ENCODE measurements at places on chromosomes 6 and 20.

DNA sequence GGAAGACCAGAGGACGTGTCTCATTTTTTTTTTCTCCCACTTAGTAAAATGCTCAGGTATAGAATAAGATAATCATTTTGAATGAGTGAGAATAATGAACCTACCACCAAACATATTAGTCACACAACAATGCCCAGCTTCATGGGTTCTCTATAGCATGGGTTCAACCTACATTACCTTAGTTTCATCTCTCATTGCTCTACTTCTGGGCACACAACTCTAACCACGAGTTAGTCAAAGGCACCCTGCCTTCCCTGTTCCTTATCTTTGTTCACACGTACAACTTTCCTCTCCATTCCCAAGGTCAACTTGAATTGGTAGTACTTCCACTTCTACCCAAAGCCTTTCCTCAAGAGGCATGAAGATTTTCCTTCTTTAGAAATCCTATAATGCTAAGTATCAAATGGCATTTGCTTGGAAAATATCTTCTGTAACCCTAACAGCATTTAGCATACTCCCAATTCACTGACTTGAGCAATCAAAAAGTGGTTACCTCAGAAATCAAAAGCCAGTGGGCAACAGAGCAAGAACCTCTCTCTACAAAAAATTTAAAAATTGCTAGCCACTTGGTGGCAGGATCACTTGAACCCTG lies 20.9 kb downstream of the DEK start:
- DNase-seq: no peak

DNA sequence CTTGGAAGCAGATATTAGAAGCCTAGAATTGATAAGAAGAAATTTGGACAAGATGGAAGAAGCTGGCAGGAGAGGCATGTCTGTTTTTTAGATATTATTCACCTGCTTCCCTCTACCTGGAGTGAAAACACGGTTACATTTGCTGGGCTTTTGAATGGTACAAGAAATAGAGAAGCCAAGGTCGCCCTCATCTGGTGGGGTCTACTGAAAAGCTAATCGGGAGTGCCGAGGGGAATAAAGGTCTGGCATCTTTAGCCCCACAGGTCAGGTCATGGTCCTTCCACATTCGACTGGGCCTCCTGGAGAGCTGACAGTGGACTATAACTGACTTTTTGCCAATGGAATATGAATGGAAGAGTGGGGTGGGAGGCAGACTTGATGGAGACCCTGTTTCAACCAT lies 4.6 kb upstream of the C2 start:
- no peak for DNase-seq

DNA sequence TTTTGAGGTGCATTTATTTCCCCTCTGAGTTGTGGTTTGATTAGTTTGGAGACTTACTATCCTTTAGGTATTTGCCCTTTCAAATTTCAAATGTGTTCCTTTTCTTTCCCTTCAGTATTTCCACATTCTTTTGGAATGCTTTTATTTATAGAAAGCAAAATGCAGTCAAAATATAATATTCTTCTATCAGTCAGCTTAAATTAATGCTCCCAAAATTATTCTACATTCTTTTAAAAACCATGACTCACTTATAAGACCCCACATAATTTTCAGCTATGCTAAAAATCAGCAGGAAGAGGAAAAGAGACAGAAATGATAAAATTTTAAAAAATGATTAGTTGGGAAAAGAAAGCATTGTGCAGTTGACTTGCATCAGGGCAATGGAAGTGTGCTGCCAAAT lies 180.0 kb upstream of the SMLR1 start:
- DNase-seq: no peak

DNA sequence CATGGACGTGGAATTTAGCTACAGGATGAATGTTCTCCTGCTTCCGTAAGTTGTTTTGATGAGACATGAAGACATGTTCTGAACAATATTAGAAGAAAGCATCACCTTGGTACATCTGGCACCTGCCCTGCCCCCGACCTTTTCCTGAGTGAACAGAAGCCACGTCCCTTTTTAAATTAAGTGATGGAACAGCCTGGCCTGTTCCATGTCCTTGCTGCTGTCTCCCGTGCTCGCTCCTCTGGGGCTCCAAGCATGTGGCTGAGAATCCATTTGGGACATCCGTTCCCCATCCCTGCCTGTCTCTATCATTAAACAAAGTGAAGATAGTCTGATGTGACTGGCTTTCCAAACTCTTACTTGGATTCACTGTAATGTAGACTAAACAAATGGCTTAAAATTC lies 36.4 kb downstream of the ERMARD start:
- no peak for DNase-seq

GRCh38 chr6:89819336-89820130 lies at the start of gene MDN1:
Gene MDN1 (minus strand): TSS chr6:89819794. CDS start chr6:89819607, 187 bp downstream.
- peak; percentile 93 for DNase-seq

DNA sequence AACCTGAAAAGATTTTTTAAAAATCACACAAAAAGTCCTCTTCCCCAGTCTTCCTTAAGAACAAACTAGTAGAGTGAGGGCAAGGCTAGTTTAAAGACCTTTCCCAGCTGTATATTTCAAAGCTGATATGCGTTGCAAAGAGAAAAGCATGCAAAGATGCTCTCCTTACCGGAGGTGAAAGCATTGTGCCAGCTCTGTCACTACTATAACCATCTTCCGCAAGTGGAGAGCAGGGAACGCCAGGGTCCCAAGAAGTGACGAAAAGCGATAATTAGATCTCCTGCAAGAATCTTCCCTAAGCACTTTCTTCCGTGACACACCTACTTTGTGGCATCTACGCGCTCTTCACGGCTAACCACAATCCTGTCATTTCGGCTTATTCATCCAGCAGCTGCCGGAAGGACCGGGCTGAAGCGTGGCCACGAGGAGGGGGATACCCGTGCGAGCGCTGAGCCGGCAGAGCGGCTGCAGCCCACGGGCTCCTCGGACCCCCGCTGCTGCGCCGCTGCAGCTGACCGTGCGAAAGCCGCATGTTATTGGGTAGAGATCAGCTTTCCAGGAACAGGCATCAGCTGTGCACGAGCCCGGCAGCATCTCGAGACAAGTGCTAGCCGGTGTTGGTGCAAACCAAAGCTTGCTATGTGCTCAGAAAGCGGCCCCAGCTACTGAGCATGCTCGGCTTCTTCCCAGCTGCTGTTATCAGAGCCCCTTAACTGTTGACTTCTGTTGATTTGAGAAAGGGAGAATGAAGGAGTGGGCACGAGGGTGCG lies 57.2 kb upstream of the ARHGAP18 start:
- DNase-seq: peak; percentile 10

DNA sequence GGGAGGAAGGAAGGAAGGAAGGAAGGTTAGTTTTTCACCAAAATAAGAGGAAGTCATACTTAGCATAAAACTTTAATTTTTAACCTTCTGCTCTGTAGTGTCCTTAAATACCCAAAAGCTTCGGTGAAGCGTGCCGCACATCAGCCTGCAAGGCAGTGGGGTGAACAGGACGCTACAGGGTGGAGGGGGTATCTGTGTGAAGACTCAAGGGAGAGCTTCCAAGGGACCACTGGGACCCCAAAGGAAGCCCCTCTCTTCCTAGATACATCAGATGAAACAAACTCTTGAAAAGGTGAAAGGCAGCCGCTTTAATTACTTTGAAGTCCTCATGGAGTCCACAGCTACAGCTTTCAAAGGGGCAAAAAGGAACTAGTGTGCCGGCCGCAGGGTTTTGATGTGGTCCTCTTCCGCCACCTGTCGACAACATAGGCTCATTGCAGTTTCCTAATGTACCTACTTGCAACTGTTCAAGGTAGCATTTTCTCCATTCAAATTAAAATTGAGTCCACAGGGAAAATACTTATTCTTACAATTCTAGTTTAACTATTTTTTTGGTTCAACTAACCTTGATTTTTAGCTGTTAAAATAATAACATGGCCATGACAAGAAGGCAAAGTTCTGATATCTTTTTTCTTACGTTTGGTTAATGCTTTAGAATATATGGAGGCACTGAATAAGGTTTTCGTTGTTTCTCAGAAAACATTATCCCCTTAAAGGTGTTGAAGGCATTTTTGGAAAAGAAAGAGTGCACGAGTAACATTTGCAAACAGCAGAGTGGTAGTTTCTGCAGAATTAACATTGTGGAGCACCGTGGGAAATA lies 135.0 kb upstream of the RIPOR2 start:
- DNase-seq: peak; percentile 93

GRCh38 chr6:32406857-32407256 lies at the start of gene BTNL2:
Gene BTNL2 (minus strand): TSS chr6:32407181. CDS start chr6:32407123, 58 bp downstream.
- DNase-seq: no peak

- DNase-seq: peak; percentile 68
These were observed 104.8 kb downstream of the AGPAT4 start for GRCh38 chr6:161169035-161169434.

DNA sequence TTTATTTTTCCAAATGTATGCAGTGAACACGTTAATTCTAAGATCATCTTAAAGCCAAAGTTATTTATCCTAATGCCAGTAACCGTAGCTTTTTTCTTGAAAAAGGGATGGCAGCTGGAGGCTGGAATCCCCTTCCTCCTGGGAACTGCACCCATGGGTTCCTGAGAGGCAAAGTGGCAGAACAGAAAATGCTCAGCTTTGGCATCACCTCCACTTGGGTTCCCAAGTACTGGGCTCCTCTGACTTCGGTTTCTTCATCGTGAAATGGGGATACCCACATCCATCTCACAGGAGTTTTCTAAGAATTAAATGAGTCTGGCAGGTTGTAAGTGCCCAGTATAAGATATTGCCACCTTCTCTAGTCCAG lies 6.2 kb upstream of the DDX43 start:
- DNase-seq: no peak

DNA sequence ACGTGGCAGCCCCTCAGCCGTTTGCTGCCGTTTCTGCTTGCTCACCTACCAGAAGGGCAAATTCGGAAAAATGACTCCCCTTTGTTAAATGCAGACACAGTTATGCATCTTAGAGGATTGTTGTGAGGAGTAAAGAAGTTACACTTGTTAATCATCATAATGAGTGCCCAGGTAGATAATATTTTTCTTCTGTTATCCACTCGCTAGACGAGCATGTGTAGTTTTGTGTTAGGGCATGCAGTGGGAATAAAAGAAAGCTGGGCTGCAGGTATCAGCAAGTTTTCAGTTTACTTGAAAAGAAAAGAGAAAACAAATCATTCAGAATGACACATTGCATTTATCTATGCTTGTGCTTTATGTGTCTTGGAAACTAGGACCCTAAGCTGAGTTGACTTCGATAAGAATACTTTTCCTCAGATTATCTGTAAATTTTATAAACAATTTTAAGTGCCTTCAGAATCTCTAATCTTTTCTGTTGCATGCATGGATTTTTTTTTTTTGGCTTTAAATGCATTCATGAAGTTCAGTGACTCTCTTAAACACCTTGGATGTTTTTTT lies 365.3 kb downstream of the QKI start:
- no peak for DNase-seq

GRCh38 chr20:58241766-58242465 lies 13.5 kb upstream of the ANKRD60 start:
- DNase-seq: no peak

DNA sequence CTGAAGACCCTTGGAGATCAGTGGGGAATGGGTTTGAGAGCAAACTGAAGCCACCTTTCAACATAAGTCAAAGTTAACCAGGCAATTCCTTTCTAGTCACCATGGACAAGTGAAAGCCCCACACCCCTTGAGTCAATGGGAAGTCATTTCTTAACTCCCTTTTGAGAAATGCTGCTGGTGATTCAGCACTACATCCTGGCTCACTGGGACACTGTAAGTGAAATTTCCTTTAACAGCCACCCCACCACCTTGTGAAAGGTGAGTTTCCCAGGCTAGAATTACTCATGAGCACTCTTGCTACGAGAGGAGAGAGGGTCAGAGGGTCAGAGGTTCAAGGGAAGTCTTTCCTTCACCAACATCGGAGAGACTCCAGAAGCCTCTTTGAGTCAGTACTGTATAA lies 93.3 kb upstream of the MARCKS start:
- no peak for DNase-seq

GRCh38 chr6:43454696-43455530 lies 435 bp downstream of the DLK2 start:
- peak; percentile 38 for DNase-seq

DNA sequence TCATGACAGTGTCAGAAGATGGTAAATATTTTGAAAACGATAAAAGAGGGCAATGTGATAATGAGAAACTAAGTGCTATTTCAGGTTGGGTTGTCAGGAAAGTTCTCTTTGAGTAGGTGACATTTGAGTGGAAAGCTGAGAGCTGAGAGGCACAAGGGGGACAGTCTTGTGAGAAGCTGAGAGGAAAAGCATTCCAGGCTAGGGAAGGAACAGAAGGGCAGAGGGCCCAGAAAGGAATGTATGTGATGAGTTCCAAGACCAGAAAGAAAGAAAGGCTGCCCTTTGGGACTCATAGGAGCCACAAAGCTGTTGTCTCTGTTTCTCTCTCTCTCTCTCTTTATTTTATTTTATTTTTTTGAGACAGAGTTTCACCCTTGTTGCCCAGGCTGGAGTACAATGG lies 7.6 kb upstream of the RNF182 start:
- DNase-seq: no peak

GRCh38 chr20:31781945-31782344 lies 37.2 kb upstream of the MYLK2 start:
- no peak for DNase-seq

GRCh38 chr6:79525272-79526100 lies 11.7 kb downstream of the LCA5 start:
- DNase-seq: no peak

- DNase-seq: no peak
These were observed 14.5 kb downstream of the STX16 start for GRCh38 chr20:58665606-58666005.

- DNase-seq: no peak
These were observed 113.9 kb downstream of the BMP7 start for GRCh38 chr20:57152557-57152956.

DNA sequence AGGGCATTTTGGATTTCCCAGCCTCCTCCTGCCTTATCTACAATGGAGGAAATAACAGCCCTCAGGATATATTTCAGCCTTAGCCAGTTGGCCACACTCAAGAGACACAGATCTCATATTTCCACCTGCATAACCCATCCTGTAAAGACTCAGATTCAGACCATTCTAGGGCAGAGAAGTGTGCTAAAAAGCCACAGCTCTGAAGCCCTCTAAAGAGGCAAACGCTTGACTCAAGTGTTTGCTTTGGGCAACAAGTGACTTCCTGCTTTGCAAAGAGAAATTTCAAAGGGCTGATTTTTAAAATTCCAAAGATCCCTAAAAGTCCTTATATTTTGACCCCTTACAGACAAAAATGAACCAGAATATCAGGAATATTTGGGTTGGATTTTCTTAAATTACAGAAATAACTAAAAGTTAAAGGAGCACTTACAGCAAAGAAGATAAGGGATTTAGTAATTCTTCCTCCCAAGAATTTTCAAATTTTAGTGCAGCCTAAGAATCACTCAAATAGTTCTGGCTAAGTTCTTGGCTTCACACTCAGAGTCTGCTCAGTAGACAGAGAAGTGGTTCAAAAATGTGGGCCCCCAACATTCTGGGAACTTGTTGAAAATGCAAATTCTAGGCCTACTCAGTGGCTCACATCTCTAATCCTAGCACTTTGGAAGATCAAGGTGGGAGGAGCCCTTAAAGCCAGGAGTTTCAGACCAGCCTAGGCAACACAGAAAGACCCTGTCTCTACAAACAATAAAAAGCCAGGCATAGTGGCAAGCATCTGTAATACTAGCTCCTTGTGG lies 18.9 kb upstream of the ADGRF5 start:
- DNase-seq: peak; percentile 81

GRCh38 chr6:170290296-170291128 lies at the start of gene DLL1:
Gene DLL1 (minus strand): TSS chr6:170291078. CDS start chr6:170290139, 939 bp downstream.
- peak; percentile 81 for DNase-seq
